DMS79 (cell line): ENCODE measurements at places on chromosomes 6 and 20.

GRCh38 chr6:52868240-52868639 is 27.6 kb upstream of the GSTA5 start:
- DNase-seq: no peak

- no peak for DNase-seq
Measured at GRCh38 chr20:21571841-21572690, 58.2 kb upstream of the NKX2-2 start.

DNA sequence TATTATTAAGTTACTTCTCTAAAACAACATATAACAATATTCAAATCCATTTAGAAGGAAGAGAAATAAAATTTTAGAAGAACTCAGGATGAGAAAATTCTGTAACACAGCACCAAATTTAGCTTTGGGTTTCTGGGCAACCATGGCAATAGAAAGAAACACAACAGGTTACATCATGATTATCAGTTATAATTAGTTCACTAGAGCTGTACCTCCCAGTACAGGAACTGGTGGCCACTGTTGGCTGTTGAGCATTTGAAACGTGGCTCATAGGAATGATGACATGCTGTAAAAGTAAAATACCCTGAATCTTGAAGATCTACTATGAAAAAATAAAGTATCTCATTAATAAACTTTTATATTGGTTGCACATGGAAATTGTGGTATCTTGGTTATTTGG is 23.7 kb upstream of the MAP3K4 start:
- no peak for DNase-seq

GRCh38 chr20:5361176-5361575 is 44.4 kb upstream of the PROKR2 start:
- no peak for DNase-seq

- peak; percentile 41 for DNase-seq
Measured at GRCh38 chr6:27251606-27252251, 4.2 kb downstream of the PRSS16 start.

DNA sequence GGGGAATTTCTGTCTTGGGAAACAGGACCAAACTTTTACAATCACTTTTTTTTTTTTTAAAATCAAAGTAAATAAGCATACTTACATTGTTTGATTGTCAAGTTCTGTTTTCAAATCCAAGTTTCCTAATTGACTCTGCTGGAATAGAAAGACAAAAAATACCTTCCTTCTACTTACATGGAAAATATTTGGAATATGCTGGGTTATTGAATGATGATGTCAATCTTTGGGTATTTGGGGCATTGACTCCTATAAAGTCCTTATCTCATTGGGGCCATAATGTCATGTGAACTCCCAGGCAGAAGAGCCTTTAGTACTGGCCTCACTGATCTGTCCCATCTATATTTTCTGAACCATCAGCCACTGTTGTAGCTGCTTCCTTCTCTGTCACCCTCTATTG is 122.6 kb upstream of the NOX3 start:
- no peak for DNase-seq

DNA sequence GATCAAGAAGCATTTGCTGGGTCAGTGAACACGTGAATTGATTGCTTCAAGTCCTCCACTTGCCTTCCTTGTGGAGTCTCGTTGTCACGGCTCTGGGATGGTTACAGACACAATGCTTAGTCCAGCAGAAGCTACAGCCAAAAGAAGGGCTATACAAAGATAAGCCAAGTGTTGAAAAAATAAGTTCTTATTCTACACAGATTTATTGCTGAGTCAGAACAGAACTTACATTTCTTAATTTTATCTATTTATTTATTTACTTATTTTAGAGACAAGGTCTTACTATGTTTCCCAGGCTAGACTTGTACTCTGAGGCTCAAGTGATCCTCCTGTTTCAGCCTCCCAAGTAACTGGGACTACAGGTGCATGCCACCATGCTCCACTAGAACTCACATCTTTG is 199.0 kb downstream of the MYLK4 start:
- DNase-seq: no peak

DNA sequence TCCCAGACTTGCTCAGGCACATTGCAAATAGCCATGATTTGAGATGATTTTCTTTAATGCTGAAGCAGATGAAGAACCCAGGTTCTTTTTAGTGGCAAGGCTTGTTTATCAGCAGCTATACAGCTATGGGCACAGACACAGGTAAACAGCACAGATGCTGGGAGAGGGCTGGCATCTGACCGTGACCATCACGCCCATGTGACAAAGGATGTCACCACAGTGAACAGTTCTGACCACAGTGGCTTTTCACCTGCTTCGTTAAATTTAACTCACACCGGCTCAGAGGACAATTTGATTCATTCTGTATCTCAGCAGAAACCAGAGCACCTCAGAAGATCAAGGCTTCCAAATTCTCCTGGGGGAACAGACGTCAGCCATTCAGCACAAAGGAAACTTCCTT is 142.6 kb downstream of the CDH26 start:
- DNase-seq: peak; percentile 29

DNA sequence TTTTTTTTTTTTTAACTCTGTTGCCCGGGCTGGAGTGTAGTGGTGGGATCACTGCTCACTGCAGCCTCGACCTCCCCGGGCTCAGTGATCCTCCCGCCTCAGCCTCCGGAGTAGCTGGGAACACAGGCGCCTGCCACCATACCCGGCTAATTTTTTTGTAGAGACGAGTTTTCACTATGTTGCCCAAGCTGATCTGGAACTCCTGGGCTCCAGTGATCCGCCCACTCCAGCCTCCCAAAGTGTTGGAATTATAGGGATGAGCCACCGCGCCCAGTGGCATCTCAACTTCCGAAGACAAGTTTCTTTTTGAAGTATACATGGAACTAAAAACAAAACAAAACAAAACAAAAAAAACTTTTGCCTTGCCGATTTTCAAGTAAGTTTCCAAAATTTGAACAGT is 66.6 kb upstream of the ZNF184 start:
- DNase-seq: no peak

DNA sequence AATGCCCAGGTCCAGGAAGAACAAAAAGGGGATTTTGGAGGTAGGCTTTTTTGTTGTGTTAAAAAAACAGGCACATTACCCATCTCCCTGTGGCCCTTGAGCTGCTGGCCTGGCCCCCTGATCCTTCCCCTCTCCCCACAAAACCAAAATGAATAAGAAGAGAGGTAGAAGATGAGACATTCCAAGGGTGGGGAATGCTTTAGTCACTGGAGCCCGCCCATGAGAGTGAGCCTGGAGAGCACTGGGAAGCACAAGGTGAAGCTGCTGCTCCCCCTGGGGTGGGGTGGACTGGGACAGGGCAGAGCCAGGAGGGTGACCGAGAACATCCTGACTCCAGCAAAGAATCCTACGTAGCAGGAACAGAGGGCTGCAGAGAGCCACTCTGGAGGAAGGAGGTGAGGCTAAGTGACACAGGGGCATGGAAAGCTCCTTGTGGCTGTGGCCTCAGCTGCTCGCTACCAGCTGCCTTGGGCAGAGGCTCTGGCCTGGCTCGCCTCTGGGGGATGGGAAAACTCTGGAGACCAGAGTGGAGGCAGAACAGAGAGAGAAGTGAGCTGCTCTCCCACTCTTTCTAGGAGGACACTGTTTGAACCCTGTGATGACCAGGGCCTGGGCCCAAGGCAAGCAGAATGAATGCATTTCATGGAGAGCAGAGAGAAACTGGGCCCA is 48.3 kb downstream of the AKAP7 start:
- DNase-seq: no peak

- DNase-seq: no peak
Measured at GRCh38 chr6:129191235-129191634, 308.3 kb downstream of the LAMA2 start.

DNA sequence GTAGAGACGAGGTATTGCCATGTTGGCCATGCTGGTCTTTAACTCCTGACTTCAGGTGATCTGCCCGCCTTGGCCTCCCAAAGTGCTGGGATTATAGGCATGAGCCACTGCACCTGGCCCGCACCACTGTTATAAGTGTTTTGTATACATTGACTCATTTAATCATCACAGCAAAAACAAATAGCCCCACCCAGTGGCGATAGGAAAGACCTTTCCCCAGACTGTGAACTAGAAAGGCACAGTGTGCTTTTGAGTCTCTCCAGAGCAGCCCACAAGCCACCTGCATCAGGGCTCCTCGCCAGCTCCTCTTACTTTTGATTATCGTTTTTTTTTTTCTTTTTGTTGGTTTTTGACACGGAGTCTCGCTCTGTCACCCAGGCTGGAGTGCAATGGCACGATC is 27.9 kb upstream of the ZFP64 start:
- DNase-seq: no peak

GRCh38 chr20:40427026-40427425 is 262.0 kb downstream of the MAFB start:
- no peak for DNase-seq

GRCh38 chr6:104506429-104506828 is 353.3 kb downstream of the HACE1 start:
- no peak for DNase-seq

DNA sequence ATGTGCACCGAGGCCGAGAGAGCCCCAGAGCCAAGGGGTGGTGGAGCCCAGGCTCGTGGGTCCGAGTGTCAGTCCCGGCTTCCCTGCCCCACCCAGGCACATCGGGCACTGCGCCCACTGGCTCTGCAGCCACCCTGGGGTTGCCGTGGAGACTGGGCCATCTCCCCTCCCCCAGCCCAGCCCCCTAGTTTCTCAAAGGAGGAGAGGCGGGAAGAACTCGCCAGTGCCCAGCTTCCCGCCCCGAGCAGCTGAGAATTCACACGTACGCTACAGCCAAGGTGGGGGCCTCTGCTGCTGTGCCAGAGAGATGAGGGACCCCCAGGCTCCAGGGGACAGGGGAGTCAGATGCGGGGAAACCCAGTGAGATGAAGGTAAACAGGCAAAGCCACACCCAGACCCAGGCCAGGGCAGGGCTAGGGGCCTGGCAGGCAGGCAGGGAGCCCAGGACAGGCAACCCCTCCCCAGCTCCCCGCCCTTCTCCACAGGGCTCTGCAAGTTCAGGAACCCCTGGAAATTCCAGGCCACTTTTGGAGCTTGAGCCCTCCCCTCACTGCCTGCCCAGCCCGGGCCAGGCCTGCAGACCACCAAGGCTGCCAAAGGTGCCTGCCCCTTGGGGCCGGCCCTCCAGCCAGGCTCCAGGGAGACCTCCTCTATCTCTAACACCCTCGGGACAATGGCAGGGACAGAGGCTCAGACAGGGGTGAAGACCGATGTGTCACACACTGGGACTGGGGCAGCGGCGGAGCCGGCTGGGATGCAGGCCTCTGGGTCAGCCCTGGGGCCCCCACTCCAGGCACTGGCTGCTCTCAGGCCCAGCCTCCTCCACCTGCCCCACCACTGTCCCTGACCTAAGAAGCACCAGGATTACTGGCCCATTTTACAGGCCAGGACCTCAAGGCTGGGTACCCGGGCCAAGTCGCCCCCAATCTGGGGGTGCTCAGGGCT is 6.0 kb downstream of the LAMA5 start:
- DNase-seq: no peak

DNA sequence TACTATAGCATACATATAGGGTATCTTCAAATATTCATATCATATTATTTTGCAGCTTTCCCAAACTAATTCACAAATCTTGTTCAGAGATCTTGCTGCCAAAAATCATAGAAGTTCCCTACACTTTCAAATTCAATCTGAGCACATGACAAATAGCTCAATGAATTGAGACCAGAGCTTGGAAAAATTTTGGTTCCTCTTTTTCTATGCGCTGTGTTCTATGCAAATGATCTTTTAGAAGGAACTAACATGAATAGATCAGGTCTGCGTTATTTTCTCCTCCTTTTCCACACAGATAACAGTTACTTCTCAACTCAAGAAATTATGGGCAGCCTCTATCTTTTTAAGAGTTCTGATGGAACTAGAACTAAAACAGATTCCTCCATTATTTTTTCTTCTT is 316.3 kb downstream of the ARHGAP18 start:
- DNase-seq: no peak

GRCh38 chr20:4083098-4083865 is 67.9 kb upstream of the RNF24 start:
- no peak for DNase-seq

DNA sequence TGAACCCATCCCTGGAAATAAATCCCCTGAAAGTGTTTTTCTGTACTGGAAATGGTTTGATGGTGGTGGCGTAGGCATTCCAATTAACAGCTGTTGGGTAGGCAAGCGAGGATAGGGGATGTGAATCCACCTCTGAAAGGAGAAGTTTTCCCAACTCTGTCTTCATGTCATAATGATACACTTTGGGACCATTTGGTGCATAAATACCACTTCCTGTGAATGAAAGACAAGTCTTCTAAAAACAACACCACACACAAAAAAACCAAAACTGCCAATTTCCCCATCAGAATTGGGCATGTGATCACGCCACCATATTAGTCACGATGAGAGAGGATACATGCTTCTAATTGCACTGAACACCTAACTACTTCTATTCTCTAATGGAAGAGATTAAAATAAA is 6.4 kb downstream of the VNN2 start:
- DNase-seq: no peak

DNA sequence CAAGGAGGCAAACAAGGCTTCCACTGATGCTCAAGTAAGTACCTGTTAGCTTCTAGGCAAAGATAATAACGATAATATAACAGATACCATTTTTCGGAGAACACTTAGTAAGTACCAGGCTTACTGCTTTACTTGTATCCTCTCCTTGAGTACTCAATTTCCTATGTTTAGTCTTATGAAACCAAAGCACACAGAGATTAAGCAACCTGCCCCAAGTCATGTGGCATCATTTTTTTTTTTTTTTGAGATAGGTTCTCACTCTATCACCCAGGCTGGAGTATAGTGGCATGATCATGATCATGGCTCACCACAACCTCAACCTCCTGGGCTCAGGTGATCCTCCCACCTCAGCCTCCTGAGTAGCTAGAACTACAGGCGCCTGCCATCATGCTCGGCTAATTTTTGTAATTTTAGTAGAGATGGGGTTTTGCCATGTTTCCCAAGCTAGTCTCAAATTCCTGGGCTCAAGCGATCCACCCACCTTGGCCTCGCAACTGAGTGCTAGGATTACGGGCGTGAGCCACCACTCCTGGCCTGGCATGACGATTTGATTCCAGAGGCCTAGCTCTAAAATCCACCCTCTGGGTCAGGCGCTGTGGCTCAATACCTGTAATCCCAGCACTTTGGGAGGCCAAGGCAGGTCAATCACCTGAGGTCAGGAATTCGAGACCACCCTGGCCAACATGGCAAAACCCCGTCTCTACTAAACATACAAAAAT is 14.0 kb downstream of the SPAG4 start:
- no peak for DNase-seq

DNA sequence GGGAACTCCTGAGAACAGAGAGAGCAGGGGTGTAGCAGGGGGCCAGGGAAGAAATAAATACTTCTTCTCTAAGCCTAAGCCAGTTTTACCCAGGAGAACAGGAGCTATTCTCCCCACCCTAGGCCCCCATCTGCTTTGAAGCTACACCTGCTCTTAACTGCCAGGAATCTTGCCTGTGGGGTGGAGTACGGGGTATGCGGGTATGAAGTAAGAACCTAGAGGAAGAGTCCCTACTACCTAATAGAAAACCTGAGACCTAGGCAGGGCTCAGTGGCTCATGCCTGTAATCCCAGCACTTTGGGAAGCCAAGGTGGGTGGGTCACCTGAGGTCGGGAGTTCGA is 1.5 kb downstream of the SLC29A1 start:
- DNase-seq: no peak
